ENCODE measurements at places on chromosomes 5 and 9. TPM values are rescaled to one million over a fixed set of nuclear protein-coding genes. Genes with fewer than 3 reads are reported as not detected.

The PCDHGA10 gene
- total RNA-seq = 0.31 TPM

GRCh38 chr5:124641154-124641792 is 105.2 kb downstream of the ZNF608 start:
- DNase-seq = no peak

GRCh38 chr5:69341520-69342161 is 9.0 kb upstream of the CCDC125 start:
- DNase-seq = no peak

GRCh38 chr5:50365426-50366251 is 75.4 kb downstream of the EMB start:
- DNase-seq = no peak

DNA sequence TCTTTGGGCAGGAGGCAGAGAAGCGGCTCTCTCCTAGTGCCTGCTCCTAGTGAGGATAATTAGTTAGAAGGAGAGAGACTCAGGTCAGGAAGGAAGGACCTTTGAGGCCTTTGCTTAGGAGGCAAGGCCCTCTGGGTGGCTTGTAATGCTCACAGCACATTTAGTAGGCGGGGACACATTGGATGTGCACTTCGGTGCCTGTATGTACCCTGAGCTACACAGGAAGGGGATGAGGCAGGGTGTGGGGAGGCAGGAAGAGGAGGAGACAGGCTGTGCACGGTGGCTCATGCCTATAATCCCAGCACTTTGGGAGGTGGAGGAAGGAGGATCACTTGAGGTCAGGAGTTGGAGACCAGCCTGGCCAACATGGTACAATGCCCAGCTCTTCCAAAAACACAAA is 7.2 kb upstream of the LCN2 start:
- no peak for DNase-seq
